ENCODE measurements at places on chromosomes 12 and 14.
A peak's percentile ranks its signal among the peaks of the same experiment; 100 is the strongest.

GRCh38 chr12:102534899-102535298 is 54.5 kb upstream of the IGF1 start:
- DNase-seq = no peak

DNA sequence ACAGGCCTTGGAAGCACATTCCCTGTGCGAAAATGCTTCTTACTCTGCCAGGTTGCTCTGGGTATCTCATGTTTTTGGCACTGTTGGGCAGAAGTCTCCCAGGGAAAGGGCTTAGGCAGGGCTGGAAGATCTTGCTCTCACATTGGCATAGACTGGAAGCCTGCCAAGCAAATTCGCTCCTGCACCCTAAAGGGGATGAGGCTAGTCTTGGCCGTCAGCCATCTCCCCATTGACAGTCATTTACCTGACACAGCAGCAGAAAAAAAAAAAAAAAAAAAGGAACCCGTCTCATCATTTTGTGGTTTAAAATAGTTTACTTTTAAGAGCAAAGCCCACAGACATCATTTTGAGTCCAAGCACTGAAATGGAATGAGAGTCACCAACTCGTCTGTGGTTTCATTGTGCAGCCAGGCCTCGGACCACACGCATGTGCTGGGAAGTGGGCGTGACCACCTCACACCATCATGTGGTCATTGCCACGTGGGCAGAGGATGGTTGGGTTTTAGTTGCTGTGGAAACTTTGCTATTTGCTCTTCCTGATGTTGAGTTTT is 84.8 kb downstream of the NRXN3 start:
- peak; percentile 67 for DNase-seq

- DNase-seq = no peak
Measured at GRCh38 chr12:41564816-41565215, 376.7 kb downstream of the PDZRN4 start.

DNA sequence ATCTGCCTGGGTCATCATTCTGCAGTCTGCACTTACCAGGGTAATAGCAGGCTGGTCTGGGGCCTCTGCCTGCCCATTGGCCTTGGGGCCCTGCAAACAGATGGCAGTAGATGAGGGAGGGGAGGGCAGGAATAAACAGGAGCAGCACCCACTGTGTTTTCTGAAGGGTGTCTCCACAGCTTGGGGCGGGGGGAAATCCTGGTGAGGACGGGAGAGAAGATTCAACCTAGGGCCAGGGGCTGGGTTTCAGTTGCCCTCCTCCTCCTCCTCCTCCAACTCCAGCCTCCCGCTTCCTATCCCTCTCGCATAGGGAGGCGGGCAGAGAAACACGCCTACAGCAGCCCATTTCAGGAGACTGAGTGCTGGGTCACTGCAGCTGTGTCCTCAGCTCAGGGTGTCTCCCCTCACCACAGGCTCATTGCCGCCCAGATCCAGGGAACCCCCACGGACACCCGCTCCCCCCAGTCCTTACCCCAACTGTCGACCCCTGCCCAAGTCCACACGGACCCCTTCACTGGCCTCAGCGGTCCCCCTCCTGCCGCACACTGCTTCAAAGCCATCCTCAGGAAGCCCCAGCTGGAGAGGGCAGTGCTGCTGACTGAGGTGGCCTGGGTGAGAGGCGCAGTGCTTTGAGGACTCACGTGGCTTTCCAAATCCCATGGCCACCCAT is 9.1 kb upstream of the KRT80 start:
- no peak for DNase-seq

DNA sequence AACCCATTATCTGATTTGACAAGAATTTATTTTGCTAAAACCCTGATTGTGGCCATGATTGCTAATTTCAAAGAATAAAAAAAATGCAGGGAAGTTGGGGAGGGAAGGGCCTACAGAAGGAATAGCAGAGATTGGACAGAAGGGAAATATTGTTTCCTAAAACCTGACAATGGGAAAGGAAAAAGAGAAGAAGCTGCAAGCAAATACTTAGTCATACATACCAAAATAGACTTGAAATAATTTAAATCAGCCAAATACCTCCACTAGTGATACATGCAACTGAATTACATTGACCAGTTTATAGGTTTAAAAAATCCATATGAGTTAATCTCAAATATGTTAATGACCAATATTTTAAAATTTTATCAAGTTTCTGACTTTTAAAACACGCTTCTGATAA is 75.1 kb downstream of the PELI2 start:
- no peak for DNase-seq

GRCh38 chr12:63403256-63403655 is 252.3 kb upstream of the AVPR1A start:
- DNase-seq = no peak

- no peak for DNase-seq
Measured at GRCh38 chr14:56580221-56580711, 668 bp downstream of the TMEM260 start.

- no peak for DNase-seq
Measured at GRCh38 chr12:123479442-123480180, 21.7 kb downstream of the SNRNP35 start.

DNA sequence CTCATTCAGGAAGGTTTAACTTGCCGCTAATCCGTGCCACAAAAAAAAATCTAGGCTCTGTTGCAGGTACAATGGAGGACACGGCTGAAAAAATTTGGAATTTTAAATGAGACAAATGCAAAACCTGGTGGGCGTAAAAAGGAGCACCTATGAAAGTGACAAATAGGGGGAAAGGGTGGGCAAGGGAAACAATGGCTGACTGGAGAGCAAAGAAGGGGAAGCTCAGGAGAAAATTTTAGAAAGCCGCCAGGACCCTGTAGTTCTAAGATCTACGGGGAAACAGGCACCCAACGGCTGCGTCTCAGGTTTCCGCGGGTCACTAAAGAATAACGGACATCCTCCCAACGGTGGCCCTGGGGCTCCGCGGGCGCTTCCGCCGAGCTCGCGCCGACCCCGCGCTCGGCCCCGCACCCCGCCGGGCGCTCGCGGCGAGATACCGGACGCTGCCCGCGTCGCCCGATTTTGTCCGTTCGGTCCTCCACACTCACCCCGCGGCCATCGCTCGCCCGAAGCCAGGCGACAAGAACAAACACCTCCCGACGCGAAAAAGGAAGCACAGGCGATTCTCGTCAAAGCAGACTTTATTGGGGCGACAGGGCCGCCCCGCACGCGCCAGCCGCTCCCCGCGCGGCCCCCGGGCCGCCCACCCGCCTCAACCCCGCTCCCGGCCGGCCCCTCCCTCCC is 1.1 kb upstream of the YY1 start:
- DNase-seq = no peak

DNA sequence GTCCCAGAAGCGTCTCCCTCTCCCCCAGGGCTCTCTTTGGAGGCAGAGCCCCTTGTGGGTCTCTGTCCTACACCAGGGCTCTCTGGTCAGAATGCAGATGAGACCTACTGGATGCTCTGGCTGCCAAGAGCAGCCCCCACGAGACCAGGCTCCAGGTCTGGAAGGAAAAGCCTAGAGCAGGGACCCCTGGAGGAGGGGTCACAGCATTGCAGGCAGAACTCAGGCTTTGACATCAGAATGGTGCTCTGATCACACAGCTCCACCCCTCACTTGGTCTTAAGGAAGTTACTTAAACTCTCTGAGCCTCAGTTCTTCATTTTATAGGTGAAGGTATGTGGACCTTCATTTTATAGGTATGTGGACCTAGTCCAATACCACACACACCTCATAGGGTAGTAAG is 83.1 kb downstream of the ARL6IP4 start:
- DNase-seq = no peak

GRCh38 chr12:110024051-110024450 is 24.3 kb downstream of the C12orf76 start:
- no peak for DNase-seq

- DNase-seq = no peak
Measured at GRCh38 chr14:94343238-94344005, 20.3 kb upstream of the SERPINA6 start.

DNA sequence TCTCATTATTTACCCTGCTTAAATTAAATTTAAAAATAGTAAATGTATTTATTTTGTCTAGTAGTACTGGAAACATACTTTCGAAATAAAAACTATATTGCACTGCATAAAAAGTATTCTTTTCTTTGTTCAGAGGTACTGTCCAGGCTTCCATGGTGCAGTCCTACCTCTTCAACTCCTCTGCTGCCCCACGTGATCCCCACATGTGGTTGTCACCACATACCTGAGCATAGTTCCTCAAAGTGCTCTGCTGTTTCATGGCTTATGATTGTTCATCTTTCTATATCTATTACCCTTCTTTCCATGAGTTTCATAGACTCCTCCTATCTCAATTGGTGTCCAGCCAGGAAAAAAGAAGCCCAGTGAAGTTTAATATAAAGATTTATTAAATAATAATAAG is 317.5 kb upstream of the OR4E1 start:
- no peak for DNase-seq

DNA sequence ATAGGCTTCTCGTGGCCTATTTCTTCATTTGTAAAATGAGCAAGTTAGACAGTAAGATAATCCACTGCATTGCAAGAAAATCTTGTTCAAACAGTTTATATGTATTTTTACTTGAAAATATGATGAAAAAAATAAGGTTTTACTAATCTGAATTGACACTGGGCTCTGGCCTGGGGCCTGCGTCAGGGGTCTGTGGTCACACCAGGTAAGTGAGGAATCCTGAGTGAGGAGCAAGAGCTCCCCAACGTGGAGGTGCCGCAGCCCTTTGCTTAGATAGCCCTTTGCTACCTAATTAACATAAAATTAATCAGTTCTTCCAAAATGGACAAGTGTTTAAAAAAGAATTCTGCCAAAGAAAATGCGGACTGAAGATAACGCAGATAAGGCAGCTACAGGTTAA is 39.1 kb upstream of the STAB2 start:
- DNase-seq = peak; percentile 56

GRCh38 chr12:59382282-59383078 is 213.3 kb upstream of the SLC16A7 start:
- DNase-seq = no peak

- DNase-seq = no peak
Measured at GRCh38 chr12:89101440-89101839, 250.9 kb downstream of the DUSP6 start.

- no peak for DNase-seq
Measured at GRCh38 chr12:40689576-40689975, 2.7 kb upstream of the CNTN1 start.

DNA sequence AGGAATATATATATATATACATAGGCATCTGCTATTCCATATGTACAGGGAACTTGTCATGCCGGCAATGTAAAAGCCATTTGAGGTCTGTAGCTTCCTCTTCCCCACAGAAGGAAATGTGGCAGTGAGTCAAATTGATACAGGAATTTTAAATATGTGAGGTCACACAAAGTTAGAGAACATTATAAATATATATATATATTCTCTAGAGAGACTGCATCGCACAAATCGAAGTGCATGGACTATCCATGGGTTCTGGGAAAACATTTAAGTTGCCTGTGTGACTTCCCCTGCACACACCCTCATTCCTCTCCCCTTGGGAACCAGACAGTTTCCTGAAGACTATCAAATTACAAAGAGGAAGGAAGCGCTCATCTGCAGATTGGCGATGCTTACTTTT is 100.9 kb upstream of the CCDC91 start:
- no peak for DNase-seq

DNA sequence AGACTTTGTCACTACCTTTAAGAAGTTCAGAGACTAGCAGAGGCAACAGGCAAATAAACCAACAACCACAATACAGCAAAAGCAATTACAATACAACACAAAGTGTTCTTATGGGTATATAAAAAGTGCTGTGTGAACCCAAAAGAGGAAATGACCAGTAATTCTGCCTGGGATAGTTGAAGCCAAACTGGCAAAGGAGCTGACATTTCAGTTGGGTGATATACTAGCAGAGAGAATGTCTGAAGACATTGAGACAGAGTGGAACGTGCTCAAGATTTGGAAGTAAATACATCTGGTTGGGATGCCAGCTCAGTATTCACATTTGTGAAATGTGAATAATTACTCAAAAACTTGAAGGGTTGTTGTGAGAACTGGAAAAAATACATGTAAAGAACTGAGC is 80.6 kb upstream of the GTF2A1 start:
- DNase-seq = no peak

- no peak for DNase-seq
Measured at GRCh38 chr12:29159661-29160060, 10.6 kb downstream of the FAR2 start.

GRCh38 chr14:73739174-73739898 is 25.2 kb upstream of the PNMA1 start:
- no peak for DNase-seq
